ENCODE measurements at places on chromosomes 4 and X.

- no peak for DNase-seq
Measured at GRCh38 chr4:53782458-53782845, 191.2 kb upstream of the LNX1 start.

- DNase-seq: no peak
Measured at GRCh38 chrX:153669901-153670731, 3.5 kb downstream of the PNCK start.

DNA sequence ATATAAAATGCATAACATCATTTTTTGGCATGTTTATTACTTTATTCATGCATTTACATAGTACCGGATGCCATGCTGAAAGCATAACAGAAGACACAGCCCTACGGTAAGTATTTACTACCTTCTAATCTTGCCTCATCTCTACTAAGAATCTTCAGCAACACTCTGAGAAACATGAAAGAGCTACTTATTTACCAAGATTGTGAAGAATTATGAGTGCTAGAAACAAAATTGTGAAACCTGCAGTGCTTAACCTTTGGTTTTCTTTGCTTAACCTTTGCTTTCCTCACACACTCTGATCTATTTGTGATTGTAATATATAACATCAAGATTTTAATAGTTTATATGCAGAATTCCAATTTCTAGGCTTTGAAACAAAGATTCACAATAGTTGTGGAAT is 7.4 kb downstream of the ANTXR2 start:
- no peak for DNase-seq

- no peak for DNase-seq
Measured at GRCh38 chrX:53704294-53704693, 17.8 kb upstream of the HUWE1 start.

GRCh38 chr4:100632163-100632562 is 114.3 kb upstream of the EMCN start:
- no peak for DNase-seq

- DNase-seq: no peak
Measured at GRCh38 chr4:7252510-7253340, 60.4 kb downstream of the SORCS2 start.

GRCh38 chrX:18146954-18147353 is 73.7 kb downstream of the BEND2 start:
- DNase-seq: no peak

- DNase-seq: no peak
Measured at GRCh38 chr4:6217716-6218381, 17.5 kb upstream of the JAKMIP1 start.

DNA sequence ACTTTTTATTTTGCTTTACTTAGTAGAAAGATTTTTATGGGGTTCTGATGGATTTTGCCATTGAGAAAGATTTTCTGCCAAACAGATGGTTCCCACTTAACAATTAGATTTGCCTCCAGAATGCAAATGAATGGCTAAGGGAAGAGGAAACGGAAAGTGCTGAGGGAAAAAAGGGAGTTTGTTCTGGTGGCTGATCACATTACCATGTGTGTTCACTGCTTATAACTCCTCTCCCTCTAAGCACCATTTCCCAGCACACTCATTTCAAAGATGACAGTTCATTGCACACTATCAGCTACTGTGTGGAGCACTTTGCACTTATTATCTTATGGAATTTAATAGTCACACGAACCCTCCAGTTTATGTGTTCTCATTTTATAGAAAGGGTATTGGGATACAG is 68.0 kb upstream of the GRID2 start:
- DNase-seq: no peak

DNA sequence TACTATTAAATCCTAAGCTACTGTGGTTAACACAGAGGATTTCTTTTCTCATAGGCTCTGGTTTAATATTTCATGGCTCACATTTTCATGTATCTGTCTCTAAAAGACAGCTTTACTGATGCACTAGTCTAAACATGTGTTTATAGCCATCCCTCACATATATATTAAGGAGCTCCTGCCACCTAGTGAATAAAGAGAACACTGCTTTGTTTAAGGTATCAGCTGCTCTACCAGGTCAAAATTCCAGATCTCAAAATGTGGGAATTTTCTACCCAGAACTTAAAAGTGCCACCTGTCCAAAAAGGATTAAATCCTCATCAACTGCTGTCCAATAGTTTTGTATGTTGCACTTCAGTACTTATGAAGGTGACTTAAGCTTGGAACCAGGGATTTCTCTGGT is 188.5 kb upstream of the TEX13C start:
- DNase-seq: no peak

- no peak for DNase-seq
Measured at GRCh38 chrX:151181088-151181487, 4.7 kb downstream of the GPR50 start.

DNA sequence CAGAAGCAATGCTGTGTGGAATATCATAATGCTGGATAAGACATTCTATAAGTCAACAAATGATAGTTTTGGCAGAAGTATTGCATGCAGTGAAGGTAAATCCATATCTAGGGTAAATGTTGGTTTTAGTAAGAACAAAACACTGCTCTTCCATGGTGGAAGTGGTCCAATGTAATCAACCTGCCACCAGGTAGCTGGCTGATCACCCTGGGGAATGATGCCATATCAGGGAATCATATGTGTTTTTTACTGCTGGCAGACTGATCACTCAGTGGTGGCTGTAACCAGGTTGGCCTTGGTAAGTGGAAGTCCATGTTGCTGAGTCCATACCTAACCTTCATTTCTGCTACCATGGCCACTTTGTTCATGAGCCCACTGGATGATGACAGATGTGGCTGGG is 74.0 kb upstream of the CENPE start:
- DNase-seq: no peak

DNA sequence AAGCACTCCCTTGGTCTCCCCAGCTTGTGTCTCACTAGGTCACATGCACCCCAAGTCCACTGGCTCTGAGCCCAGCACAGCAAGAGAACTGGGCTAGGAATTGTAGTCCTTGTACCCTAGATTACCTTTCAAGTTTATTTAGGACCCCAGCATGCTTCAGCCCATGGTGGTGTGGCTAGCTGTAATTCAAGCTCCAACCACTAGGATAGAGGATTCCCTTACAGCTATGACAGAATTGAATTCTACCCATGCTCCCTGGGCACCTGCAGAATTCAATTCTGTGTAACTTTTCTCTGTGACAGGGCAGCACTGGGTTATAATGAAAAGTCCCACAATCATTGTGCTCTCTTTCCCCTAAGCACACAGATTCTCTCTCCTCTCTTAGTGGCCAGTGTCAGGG is 253.8 kb upstream of the DMD start:
- DNase-seq: no peak

DNA sequence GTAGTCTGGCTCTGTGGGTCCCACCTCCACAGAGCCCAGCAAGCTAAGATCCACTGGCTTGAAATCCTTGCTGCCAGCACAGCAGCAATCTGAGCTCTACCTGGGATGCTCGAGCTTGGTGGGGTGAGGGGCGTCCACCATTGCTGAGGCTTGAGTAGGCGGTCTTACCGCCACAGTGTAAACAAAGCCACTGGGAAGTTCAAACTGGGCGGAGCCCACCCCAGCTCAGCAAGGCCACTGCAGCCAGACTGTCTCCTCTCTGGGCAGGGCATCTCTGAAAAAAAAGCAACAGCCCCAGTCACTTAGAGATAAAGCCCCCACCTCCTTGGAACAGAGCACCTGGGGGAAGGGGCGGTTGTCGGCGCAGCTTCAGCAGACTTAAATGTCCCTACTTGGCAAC is 243.2 kb upstream of the POF1B start:
- no peak for DNase-seq

DNA sequence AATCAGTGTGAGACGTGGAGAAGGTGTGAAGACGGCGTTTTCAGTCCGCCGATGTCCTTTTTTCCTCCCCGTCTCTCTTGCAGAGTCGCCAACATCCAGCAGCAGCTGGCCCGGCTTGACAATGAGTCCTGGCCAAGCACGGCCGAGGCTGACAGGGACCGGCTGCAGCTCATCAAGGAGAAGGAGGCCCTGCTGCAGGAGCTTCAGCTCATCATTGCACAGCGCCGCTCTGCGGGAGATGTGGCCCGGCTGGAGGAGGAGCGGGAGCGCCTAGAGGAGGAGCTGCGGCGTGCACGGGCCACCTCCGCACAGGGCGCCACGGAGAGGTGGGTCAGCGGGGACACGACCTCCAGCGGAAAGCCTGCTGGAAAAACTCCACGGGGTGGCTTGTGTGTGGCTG is 47.1 kb upstream of the CLCN4 start:
- no peak for DNase-seq

Measured in central memory CD4-positive, alpha-beta T cell (primary cell).